ENCODE measurements at places on chromosomes 6 and 20.

DNA sequence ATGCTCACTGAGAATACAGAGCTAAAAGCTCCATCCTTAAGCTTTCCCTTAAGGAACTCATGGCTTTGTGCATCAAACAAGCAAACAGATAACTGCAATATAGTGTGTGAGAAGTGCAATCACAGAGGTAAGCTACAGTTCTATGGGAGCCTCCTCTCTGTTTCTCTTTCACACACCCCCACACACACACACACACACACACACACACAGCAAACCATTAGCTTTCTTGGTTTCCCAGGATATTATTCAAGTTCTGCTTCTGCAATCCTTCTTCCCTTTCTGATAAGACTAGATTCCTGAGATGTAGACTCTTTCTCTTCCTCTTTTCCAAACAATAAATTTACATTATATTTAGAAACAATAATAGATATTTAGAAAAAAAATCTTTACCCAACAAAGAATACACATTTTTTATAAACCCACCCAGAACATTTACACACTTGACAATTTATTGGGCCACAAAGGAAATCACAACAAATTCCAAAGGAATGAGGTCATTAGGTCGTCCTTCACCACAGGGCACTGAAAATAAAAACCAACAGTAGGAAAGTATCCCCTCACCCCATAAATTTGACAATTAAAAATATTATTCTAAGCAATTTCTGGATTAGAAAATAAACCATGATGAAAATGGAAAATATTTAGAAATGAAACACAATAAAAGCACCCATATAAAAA is 9.3 kb upstream of the GFOD1 start:
- no peak for DNase-seq

- DNase-seq = no peak
Observed at GRCh38 chr6:154522576-154522975, 12.1 kb upstream of the CNKSR3 start.

DNA sequence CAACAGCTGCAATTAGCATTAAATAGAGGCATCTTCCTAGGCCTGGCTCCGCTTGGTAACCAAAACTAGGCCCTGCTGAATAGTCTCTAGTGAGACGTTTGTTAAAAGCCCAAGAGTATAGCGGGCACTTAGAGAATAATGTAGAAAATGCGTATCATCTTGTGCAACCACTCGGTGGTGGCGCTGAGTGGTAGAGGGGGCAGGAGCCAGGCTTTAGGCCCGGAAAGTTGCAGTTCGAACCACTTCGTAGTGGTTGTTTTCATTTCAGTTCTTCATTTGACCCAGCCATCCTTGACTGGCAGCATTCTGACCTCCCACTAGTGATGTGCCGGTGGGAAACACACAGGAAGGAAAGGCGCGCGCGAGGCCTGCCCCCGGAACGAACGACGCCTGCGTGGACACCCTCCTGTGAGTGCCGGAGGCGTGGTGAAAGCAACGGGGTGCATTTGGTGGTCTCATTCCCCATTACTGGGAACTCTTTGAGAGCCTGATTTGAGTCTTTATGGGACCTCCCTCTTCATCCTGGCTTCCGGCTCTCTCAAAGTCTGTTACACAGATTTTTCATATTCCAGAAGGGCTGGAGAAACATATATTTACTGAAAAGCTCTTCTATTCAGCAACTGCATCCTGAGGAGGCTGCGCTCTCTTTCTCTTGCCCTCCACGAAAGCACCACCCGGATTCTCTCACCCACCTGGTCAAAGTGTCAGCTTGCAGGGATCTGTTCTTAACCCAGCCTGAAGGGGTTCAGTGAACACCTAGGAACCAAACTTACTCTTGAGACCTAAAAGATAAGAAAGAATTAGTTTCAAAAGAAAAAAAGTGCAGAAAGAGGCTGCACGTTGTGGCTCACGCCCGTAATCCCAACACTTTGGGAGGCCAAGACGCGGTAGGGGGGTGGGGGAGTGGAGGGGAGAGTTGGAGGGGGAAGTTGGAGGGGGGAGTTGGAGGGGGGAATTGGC is 18.2 kb downstream of the GPX5 start:
- peak; percentile 57 for DNase-seq

GRCh38 chr20:10304471-10305046 is 85.9 kb downstream of the SNAP25 start:
- DNase-seq = no peak
